ENCODE measurements at places on chromosomes 1 and 21. TPM values are rescaled to one million over a fixed set of nuclear protein-coding genes. Genes with fewer than 3 reads are reported as not detected.
A peak's percentile ranks its signal among the peaks of the same experiment; 100 is the strongest.

The AGT gene
- polyA plus RNA-seq, result 17.9 TPM

The ST6GALNAC3 gene
- polyA plus RNA-seq, result 3.7 TPM

GRCh38 chr1:237961754-237962153, 71.0 kb upstream of the ZP4 start:
- DNase-seq, result no peak

DNA sequence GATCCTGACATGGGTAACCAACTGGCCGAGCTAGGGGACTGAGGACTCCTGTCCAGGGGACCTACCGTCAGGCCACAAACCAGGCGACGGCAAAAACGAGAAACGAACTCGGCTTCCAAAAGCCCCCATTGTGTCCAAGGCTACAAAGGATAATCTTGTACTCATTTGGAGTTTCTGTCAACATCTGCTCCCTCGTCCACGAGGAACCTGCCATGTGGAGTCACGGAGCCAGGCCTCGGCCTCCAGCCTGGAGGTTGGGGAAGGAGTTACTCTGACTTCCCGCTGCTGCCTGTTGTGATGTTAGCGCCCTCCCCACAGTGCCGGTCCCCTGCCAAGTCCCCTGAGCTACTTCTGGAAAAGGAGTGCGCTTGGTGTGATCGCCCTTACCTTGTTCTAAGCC, 7.3 kb downstream of the KRTAP10-1 start:
- DNase-seq, result no peak

GRCh38 chr21:15122241-15122640, 57.4 kb upstream of the NRIP1 start:
- DNase-seq, result peak; percentile 23

DNA sequence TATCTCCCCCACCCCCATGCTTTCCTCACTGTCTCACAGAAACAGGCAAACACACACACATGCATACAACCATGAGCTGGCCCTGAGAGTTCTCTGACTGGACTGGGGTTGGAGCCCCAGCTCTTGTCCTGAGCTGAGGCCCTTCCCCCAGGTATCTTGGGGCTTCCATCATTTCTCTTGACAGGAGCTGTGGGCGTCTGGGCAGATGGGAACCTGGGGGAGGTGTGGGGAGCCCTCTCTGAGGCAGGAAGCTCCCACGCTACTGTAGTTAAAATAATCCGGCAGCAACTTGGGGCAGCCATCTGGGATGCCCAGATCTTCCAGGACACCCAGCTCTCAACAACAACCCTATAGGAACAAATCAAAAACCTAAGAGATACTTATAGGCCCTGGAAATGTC, 2.7 kb upstream of the KIF21B start:
- no peak for DNase-seq
